ENCODE measurements at places on chromosomes 7 and 10.
A peak's percentile ranks its signal among the peaks of the same experiment; 100 is the strongest.

GRCh38 chr7:46613116-46613515 lies 692.0 kb upstream of the IGFBP3 start:
- no peak for DNase-seq

DNA sequence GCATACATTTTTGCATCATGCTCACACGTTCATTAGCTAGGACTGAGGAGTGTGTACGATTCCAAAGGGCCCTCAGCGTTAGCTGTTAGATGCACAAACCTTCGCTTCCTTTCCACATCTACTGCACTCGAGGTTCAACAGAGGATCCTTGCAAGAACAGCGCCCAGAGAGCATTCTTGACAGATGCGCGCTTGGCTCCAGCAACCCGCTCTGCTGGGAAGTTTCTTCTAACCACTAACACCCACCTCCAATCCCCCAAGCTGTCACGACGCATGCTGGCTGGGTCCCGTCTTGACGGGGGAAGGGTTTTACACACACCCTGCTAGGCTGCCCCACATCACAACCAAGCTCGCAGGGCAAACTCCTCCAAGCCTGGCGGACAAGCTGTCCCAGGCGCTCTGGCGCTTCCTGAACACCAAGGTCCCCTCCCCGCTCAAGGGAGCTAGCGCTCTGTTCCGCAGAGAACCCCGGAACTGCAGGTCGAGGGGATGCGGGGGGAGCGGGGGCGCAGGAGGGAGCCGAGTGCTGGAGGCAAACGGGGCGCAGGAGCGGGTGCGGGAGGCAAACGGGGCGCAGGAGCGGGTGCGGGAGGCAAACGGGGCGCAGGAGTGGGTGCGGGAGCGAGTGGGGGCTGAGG lies 653 bp upstream of the ADRB1 start:
- no peak for DNase-seq

DNA sequence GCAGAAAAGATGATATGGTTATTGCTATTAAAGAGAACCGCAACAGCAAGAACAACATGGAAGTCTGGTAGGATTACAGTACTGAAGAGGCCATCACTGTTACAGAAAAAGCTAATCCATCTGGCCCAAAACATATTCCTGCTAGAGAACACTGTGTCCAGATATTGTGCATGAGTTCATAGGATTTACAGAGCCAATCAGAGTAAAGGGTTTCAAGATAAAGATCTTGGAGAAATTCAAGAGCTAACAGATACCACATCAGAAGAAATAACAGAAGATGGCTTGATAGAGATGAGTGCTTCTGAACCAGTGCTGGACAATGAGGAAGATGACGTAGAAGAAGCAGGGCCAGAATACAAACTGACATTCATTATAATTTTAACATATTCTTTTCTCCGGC lies 58.7 kb downstream of the MINDY3 start:
- DNase-seq = no peak

DNA sequence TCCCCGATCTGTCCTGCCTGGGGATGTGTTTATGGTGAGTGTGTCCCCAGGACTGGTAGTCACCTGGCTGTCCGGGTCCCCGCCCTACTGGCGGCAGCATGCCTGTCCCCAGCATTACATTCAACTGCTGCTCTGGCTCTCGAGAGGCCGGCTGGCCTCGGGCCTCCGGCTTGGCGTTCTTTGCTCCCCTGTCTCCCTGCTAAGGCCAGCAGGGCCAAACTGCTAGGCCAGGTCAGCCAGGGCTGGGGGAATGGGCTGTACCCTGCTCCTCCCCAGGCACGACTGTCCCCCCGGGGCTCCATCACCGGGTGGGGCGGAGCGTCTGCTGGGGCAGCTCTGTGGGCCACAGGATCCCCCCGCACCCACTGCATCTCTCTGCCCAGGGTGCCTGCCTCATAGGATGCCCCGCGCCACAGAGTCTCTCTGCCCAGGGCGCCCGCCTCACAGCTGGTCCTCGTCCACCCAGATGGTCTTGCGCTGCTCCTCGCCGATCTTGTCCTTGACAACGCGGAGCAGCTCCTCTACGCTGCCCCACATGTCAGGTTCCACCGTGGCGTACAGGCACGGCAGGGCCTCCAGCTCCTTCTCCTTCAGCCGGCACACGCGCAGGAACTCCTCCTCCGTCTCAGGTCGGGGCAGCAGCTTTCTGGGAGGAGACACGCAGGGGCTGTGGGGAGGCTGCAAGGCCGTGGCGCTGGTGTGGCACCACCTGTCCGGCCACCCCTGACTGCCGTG lies 62.3 kb upstream of the GNA12 start:
- no peak for DNase-seq

GRCh38 chr10:22245567-22245966 lies 27.8 kb upstream of the EBLN1 start:
- DNase-seq = no peak

DNA sequence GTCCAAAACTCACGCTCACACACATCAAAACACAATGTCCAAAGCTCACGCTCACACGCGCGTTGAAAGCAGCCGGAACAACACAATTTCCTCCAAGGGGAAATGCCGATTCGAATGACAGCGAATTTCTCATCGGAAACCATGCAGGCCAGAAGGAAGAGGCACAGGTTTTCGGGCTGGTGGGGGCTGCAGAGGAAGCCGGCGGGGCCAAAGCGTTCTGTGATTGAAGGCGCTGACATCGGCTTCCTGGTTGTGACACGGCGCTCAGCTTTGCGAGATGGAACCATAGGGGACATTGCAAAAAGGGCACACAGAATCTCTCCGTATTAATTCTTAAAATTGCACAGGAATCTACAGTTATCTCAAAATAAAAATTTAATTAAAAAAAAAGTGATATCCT lies 61.3 kb downstream of the FOXL3 start:
- DNase-seq = no peak

GRCh38 chr10:38025283-38025682 lies 14.8 kb downstream of the ZNF33A start:
- no peak for DNase-seq

GRCh38 chr7:34062341-34062740 lies 157.0 kb downstream of the BMPER start:
- no peak for DNase-seq

- no peak for DNase-seq
These were observed 138.1 kb upstream of the ZNF92 start for GRCh38 chr7:65235586-65235985.

DNA sequence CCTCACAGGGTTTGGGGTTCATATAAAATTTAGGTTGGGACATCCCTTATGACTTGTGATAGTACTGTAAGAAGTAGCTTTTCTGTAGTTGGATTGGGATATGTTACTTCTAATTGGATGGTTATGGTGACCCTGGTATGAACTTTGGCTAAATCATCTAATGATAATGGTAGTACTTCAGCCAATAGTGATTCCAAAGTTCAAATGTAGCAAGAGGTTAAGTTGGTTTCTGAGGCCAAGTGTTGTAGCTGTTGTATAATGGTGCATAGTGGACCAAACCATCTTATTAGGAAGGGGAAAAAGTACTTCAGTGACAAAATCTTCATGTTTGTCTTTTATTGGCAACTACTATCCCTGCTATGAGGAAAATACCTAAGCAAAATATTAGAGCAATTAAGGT lies 542.1 kb upstream of the IGFBP3 start:
- no peak for DNase-seq

DNA sequence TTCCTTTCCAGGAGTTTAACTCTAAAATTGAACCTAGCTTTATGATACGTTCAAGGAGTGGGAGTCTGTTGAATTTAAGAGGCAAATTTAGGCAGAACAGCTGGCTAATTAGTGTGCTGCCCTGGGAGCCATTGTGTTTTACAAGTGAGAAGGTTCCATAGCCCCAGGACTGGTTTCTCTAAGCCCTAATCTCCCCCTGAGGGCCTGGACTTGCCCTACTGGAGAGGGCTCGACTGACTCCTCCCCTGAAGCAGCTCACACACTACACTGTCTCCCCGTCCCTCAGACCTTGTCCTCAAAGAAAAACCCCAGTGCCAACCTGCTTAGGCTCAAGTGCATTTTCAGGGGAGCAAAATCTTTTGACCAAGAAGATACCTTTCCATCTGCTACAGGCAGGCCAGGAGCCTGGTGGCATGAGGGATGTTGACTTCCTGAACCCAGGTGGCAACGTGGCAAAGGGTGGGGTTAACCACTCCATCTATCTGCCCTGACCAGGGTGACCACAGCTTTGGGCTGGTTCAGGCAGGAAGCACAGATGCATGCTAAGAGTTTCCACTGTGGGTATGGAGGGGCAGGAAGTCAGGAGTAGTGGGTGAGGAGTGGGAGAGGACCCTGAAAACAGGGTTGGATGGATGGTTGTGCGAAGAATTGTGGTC lies 68.9 kb upstream of the CARD11 start:
- no peak for DNase-seq

GRCh38 chr7:39299695-39300094 lies 266.5 kb upstream of the YAE1 start:
- no peak for DNase-seq

- no peak for DNase-seq
These were observed 14.5 kb downstream of the ANKIB1 start for GRCh38 chr7:92260248-92260781.

- DNase-seq = peak; percentile 73
These were observed at the start of gene CDK13 for GRCh38 chr7:39949971-39950472. Gene CDK13 (plus strand): TSS chr7:39950256. CDS start chr7:39950642, 386 bp downstream.

- no peak for DNase-seq
These were observed 134.6 kb upstream of the MGMT start for GRCh38 chr10:129332476-129332875.

DNA sequence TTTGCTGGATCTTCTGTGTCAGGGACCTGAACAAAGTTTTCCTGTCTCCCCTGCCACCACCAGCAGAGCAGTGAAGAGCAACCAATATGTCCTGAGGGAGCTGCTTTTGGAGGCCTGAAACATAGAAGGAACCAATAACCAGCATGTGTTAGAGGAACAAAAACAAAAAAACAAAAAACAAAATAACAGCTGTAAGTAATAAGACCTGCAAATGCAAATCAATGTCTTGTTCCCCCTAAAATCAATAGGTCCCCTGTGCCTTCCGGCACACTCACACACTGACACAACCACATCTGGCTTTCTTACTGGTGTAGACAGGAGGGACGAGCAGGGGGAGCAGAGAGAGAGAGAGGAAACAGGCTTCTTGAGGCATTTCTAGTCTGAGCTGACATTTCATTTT lies 94.1 kb downstream of the NRG3 start:
- DNase-seq = no peak

GRCh38 chr10:99965700-99966099 lies 44.0 kb downstream of the DNMBP start:
- DNase-seq = no peak

- no peak for DNase-seq
These were observed 16.9 kb upstream of the TAS2R16 start for GRCh38 chr7:123012435-123012834.

GRCh38 chr7:108012499-108013430 lies 9.8 kb upstream of the LAMB1 start:
- DNase-seq = no peak

- DNase-seq = no peak
These were observed 30.8 kb upstream of the DRGX start for GRCh38 chr10:49426490-49427360.

DNA sequence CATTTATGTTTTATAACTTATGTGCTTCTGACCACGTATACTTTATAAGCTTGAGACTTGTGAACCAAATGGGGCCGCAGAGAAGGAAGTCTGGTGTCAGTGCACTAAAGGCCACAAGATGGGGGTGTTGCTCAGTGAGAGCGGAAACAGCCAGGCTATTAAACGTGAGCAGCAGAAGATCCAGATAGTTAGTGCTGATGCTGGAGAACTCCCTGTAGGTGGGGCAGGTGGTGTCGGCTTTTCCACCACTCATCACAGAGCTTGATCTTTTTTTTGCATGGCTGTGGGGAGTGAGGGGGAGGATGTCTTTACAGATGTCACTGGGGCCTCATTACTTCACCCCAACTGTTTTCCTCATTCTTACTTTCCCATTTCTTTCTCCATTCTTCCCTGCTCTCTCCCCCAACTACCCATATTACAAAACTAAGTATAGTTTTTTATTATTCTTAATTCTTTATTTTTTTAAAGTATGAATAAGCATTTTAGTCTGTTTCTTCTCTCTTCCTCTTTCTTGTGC lies 34.7 kb downstream of the ACADSB start:
- DNase-seq = peak; percentile 66

GRCh38 chr7:64494912-64495461 lies 67.9 kb downstream of the ZNF680 start:
- no peak for DNase-seq

- DNase-seq = peak; percentile 81
These were observed 5.3 kb upstream of the PRKRIP1 start for GRCh38 chr7:102390697-102391484.

- DNase-seq = no peak
These were observed 136.0 kb downstream of the CUL2 start for GRCh38 chr10:34954142-34954541.
